ENCODE measurements at places on chromosomes 4 and X. TPM values are rescaled to one million over a fixed set of nuclear protein-coding genes. Genes with fewer than 3 reads are reported as not detected.

The TMEM185A gene
- 45.7 TPM for total RNA-seq

The GAGE12J gene
- total RNA-seq = not detected

The SLC9A6 gene
- total RNA-seq = 21.6 TPM

The GAGE12H gene
- not detected for total RNA-seq

The VCX3A gene
- not detected for total RNA-seq

The RHOXF2B gene
- not detected for total RNA-seq

The HHIP gene
- 20.8 TPM for total RNA-seq
